ENCODE measurements at places on chromosomes 1 and 21.

DNA sequence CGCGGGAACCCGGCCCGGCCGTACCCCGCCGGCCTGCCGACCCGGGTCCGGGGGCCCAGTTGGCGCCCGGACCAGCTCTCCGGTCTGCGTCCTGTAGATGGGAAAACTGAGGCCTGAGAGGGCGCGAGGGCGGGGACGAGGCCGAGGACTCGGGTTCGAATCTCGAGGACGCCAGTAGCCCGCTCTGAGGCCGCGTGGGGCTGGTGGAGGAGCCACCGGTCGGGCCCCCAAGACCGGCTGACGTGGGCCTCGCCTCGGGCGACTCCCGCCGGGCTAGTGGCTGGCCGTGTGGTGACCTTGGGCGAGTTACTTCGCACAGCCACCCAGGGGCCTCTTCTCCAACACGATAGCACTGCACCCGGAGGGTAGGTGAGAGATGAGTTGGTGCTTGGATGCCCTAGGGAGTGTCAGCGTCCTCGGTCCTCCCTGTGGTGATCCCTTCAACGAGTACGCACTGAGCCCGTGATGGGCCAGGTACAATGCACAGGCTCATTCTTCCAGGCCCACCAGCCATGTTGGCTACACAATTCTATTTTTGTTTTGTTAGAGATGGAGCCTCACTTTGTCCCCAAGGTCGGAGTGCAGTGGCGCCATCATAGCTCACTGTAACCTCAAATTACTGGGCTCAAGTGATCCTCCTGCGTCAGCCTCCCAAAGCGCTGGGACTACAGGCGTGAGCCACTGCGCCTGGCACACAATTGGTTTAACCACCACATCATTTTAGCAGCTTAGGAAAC lies 404 bp upstream of the SCMH1 start:
- DNase-seq = no peak

- no peak for DNase-seq
These were observed 217.6 kb downstream of the LYPLAL1 start for GRCh38 chr1:219391297-219391696.

DNA sequence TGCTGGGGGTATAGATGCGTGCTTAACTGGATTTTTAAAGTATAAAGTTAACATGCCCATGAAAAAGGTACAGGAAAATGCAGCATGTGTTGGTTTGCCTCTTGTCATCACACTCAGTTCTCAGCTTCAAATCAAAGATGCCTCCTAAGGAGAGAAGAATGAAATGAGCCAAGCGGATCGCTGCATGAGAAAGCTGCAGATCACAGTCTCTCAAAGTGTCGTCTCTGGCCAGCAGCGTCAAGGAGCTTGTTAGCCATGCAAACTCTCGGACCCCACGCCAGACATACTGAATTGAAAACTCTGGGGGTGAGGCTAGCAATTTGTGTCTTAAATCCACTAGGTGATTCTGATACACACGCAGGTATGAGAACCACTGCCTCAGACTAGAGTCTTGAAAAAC lies 297.2 kb downstream of the AJAP1 start:
- no peak for DNase-seq

DNA sequence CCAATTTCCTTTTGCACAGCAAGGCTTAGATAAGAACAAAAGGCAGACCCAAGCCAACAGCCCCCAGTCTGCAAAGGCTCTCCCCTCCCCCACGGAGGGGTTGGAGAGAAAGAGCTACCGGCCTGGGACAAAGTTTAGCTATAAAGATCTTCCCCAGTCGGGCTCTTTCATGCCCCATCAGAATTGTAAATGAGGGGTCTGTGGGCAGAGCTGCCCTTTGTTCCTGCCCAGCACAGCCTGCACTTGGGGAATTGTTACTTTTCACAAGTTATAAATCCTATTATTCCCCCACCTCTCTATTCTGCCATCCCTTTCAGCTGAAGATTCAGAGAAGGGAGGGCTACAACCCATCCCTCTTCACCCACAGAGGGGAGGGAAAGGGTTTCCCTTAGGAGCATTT lies 3.5 kb downstream of the MYCL start:
- DNase-seq = no peak

- DNase-seq = no peak
These were observed 54.2 kb upstream of the RGS7 start for GRCh38 chr1:241411056-241411775.

DNA sequence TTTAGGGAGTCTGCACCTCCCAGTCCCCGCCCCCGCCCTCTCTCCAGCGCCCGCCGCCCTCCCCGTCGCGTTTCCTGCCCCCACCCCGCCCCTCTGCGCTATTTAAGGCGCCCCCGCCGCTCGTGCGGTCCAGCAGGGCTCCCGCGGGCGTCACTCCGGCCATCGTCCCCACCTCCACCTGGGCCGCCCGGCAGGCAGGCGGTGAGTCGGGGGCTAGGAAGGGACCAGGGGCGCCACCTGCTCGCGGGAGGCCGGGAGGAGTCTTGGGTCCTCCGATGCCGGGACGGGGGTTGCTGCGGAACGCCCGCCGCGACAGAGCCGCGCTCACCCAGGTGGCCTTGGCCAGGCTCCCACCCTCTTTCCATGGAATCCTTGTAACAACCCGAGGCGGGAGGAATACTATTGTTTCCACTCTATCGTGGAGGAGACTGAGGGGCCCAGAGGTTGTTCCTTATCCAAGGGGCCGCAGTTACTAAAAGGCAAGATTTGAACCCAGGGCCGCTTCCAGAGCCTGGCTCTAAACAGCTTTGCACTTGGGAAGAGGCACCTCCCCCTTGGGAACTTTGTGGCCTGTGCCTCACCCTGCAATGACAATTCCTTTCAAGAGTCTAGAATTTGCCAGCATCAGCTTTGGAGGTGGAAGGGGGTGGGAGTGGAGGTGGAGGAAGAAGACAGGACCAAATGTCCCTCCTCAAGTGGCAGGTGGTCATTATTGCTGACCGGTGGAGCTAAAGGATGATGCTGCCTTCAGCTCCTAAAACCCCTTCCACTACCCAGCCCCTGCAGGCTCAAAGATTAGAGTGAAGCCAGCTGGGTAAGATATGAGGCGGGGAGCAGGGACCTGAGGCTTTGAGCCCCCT lies at the start of gene GJA4:
GJA4 (plus strand) TSS at position 132 of the 860 bp plus-strand sequence. CDS start 1,215 bp downstream, outside the sequence.
- no peak for DNase-seq

DNA sequence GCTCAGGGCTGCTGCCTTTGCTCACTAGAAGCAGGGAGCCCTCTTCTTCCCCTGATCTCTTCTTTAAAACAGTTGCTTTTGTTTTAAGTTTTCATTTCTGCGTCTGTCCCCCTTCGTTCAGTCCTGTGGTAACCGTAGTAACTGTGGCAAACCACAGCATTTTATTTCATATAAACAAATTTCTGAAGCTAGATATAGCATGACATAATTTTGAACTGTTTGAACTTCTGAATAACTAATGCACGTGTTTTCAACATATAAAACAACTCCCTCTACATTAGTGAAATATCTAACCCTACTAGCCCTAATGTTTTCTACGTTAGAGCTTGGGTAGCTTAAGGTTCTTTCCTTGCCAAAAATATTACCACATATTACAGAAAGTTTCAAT lies 104.6 kb downstream of the DISP1 start:
- DNase-seq = no peak

DNA sequence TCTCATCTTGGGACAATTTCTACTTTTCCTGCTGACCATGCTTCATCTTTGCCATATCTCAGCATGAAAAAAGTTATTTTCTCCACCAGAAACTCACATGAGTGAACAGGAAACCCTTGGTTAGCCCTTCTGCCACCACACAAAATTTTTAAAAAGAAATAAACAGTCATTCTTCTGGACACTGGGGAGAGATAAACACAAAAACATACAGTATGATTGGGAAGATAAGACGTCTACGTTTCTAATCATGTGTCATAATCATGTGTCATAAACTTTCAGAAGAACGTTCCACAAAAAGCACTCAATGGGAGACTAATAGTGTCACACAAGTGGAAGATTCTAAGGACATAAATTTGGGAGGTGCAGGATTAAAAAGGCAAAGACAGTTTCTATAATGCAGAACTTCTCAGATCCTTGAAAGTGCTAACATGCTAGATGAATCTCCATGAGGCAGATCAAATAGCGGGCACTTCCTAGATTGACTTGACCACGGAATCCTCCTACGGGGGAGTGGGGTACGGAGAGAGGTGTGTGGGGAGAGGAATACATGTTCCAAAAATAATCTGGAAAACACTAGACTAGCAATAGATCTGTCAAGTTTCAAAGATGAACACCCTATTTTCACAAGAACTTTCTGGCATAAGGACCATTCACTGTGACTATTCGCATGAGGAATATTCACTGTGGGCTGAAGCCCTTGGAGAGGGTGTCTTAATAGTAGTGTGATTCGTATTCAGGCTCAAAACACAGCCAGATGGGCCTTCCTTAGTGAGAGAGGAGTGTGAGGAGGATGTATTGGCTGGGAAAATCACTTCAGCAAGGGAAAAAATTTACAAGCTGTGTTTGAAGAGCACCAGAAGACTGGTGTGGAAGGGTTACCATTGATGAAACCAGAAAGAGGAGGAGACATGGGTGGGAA lies 206.7 kb downstream of the SETD4 start:
- no peak for DNase-seq

DNA sequence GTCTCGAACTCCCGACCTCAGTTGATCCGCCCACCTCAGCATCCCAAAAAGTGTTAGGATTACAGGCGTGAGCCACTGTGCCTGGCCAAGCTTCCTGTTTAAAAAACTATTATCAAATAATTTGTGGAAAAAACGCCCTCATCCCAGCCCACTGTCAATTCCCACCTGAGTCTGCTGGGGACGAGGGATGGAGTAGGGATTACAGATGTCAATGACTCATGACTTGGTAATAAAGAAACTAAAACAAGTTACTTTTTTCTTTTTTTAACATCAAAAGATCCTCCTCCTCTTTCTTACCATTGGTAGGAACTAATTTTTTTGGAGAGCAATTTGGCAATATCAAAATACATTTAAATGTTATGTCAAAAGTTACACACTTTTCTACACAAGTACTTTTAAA lies 9.7 kb downstream of the CNN3 start:
- no peak for DNase-seq

GRCh38 chr1:32521165-32521564 lies 18.1 kb upstream of the ZBTB8A start:
- no peak for DNase-seq

DNA sequence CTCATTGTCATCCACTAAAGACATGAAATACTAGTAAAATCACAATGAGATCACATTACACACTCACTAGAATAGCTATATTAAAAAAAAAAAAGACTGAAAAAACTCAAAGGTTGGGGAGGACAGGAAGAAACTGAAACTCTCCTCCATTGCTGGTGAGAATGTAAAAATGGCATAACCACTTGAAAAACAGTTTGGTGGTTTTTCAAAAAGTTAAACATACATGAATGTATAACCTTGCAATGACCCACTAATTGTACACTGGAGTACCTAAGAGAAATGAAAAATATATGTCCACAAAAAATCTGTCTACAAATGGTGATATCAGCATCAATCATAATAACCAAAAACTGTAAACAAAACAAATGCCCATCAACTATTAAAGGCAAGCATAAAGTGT lies 44.0 kb downstream of the NRIP1 start:
- DNase-seq = no peak

DNA sequence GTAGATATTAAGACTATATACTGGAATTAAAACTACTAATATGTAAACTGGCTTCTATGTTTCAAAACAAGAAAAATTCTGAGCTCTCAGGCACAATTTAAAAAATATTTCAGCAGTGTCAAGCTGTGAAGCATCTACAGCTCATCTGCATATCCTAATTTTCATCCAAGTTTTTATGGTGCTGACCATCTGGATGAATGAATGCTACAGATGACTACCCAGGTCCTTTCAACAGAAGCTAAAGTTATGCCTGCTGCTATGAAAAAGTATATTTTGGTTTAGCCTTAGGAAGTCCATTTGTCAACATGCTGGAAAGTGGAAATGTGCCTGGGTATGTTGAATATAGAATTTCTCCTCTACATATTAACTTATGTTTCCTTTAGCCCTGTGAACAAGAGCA lies 206.9 kb downstream of the NEGR1 start:
- no peak for DNase-seq

DNA sequence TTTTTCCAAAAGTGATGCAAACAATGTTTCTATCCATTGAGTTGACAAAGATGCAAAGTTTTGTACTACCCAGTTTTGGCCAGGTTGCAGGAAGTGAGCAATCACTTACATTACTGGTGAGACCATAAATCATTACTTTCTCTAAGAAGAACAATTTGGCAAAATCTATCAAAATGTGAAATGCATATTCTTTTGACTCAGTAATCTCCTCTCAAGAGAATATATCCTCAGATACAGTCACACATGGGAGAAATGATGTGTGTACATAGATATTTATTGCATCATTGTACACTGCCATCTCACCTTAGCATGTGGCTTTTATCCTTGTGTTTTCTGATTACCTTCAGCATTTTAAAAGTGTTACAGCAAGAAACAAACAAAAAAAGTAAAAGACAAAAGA lies 52.4 kb upstream of the FMO3 start:
- DNase-seq = no peak

GRCh38 chr1:51644533-51645197 lies 27.8 kb downstream of the OSBPL9 start:
- no peak for DNase-seq

- DNase-seq = no peak
These were observed 2.7 kb upstream of the PRDM16 start for GRCh38 chr1:3066250-3066711.

DNA sequence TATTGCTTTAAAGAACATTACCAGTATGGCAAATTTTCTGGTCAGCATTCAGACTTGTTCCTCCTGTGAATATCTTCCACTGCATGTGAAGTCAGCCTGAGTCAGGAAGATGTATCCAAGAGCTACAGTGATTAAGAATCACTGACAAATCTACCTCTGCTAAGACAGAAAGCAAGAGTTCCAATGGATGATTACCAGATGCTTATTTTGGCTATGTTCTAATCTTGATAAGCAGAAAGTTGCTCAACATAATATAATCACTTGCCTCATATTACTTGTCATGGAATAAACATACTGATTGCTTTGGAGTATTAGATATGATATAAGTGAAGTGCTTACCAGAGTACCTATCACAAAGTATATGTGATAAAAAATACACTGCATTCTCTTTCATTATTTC lies 738.1 kb downstream of the ADGRL2 start:
- DNase-seq = no peak

GRCh38 chr1:61506944-61507500 lies 217.9 kb downstream of the TM2D1 start:
- no peak for DNase-seq

All from activated gamma-delta T cell treated with Interleukin-2 at 50 U/mL for 16 hours (primary cell).